ENCODE measurements at places on chromosomes 16 and 17. TPM values are rescaled to one million over a fixed set of nuclear protein-coding genes. Genes with fewer than 3 reads are reported as not detected.

DNA sequence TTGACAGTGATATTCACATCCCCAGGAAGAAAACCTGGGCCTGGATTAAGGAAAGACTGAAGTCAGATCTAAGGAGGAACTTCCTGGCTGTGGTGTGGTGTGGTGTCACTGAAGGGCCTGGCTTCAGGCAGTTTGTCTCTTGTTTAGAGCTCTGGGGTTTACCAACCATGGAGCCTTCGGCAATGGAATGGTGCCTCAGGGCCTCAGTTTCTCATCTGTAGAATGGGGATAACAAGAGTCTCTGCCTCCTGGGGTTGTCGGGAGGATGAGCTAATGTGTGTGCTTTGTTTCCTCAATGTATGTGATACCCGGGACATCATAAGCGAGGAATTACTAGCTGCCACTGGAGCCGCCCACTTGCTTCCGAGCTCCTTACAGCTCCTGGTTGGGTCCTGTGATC, 12.7 kb downstream of the WNT3 start:
- peaks cover 22% of the 10 kb centered on the region for H3K4me1 ChIP-seq
- H3K36me3 ChIP-seq, result peaks cover 4% of the 10 kb centered on the region
- no peak for DNase-seq
- no peak overlapping the region for H3K4me3 ChIP-seq

- peak overlapping the region; percentile 41 for H3K27ac ChIP-seq
- peaks cover 7% of the 10 kb centered on the region for H3K4me1 ChIP-seq
- H3K27me3 ChIP-seq, result no peaks in the 10 kb centered on the region
- DNase-seq, result peak; percentile 87
- no peak overlapping the region for H3K4me3 ChIP-seq
- peaks cover 11% of the 10 kb centered on the region for H3K36me3 ChIP-seq
These were observed 29.7 kb upstream of the LGALS9 start for GRCh38 chr17:27601069-27601974.

KRT14 gene
- total RNA-seq, result 0.19 TPM

GUCY2D gene
- total RNA-seq, result 0.29 TPM

C17orf78 gene
- total RNA-seq, result 1.6 TPM

- H3K4me1 ChIP-seq, result no peaks in the 10 kb centered on the region
- H3K27ac ChIP-seq, result no peak overlapping the region
- peaks cover 29% of the 10 kb centered on the region for H3K27me3 ChIP-seq
- H3K4me3 ChIP-seq, result no peak overlapping the region
- no peaks in the 10 kb centered on the region for H3K36me3 ChIP-seq
These were observed 97.7 kb downstream of the CBLN1 start for GRCh38 chr16:49183911-49184310.

GRCh38 chr17:992933-993332, 4.0 kb upstream of the TIMM22 start:
- no peaks in the 10 kb centered on the region for H3K27me3 ChIP-seq
- H3K4me3 ChIP-seq, result no peak overlapping the region
- no peaks in the 10 kb centered on the region for H3K36me3 ChIP-seq
- DNase-seq, result no peak
- H3K4me1 ChIP-seq, result peaks cover 3% of the 10 kb centered on the region

- H3K4me1 ChIP-seq, result peaks cover 4% of the 10 kb centered on the region
- no peak for DNase-seq
- H3K27ac ChIP-seq, result peak overlapping the region; percentile 57
- H3K4me3 ChIP-seq, result no peak overlapping the region
These were observed 246.6 kb upstream of the RPL38 start for GRCh38 chr17:73956595-73957465.
